Esophagus squamous epithelium (tissue), 5 donors: ENCODE measurements at places on chromosomes 6 and 20. TPM values are rescaled to one million over a fixed set of nuclear protein-coding genes. Genes with fewer than 3 reads are reported as not detected.

- no peak for DNase-seq
Observed at GRCh38 chr20:5829241-5829809, 79.1 kb downstream of the SHLD1 start.

DNA sequence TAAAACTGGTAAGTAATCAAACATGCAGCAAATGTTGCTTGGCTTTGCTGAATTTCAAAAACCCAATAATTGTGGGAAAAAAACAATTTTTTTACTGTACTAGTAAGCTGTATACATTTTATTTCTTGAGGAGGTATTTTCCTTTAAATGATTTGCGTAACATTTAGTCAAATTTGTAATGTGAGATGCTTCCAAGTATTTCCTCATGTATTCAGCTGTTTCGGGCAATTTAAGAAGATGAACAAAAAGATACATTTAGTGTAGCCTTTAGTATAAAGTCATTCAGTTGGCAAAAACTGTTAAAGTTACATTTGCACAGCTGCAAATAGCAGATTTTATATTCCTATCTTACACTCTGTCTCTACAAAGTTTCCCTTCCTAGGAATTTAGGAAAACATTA, 186.1 kb upstream of the SCGN start:
- no peak for DNase-seq

GRCh38 chr6:168606722-168607121, 165.7 kb downstream of the SMOC2 start:
- no peak for DNase-seq

DNA sequence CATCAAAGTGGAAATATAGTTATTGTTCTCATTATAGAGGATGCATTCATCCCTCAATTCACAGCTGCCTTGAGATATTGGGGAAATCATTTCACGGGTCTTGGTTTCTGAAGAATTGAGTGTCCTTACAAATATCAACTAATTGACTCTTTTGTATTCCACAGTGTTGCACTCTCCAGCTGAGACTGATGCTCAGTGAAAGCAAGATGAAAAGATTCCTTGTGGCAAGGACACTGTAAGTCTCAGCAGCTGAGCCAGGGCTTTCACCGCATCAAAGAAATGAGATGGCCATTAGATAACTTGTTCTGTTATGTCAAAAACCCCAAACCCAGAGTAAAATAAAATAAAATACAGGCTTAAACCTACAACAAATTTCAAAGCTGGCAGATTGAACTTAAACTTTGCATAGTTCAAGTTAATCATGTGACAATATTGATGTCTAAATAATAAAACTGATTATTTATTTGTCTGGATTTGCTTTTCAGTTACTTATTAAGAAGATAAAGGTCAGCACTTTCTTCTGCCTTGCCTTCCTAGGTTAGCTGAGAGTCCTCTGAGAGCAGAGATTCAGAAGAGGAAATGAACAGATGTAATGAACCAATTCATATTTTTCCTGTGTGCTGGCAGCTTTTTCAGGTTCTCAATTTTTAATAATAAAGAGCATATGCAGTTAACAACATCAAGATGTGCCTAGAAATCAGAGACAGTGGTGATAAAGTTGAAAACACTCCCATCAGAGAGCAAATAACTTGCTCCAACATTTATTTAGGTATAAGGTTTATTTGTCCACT, 82.4 kb upstream of the SMLR1 start:
- no peak for DNase-seq

- no peak for DNase-seq
Observed at GRCh38 chr6:156510242-156510641, 266.9 kb upstream of the ARID1B start.

DNA sequence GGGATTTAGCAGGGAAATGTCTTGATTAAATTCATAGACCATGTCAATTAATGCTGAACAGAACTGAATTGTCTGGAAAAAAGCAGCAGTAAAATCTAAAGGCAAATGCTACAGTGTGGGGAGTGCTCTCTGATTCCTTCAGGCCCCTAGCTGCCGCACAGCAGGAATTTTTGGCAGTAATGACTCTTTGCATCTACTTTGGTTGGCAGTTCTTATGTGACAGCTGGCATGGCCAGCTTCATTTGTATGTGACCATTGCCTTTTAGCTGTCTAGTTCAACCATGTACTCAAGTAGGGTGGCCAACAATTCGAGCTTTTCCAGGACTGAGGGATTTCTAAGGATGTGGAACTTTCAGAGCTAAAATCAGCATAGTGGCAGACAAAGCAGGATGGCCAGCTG, 499.1 kb upstream of the MAN1A1 start:
- no peak for DNase-seq

DNA sequence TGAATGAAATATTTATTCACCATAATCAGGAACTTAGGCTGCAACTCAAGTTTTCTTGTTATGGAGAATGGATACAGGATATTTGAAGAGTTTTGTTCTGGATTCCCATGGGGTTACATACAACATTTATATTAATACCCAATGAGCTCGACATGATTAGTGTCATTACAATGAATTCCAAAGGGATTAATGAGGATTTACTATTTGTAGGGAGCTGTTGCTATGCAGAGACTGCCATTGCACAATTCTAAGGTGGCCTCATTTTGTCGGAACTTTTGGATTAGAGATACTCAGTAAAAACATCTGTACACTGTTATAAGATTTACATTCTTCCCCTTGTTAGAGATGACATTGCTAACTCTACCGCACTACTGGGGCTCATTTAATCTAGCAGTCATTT, 586.8 kb upstream of the MAP3K7 start:
- no peak for DNase-seq

DNA sequence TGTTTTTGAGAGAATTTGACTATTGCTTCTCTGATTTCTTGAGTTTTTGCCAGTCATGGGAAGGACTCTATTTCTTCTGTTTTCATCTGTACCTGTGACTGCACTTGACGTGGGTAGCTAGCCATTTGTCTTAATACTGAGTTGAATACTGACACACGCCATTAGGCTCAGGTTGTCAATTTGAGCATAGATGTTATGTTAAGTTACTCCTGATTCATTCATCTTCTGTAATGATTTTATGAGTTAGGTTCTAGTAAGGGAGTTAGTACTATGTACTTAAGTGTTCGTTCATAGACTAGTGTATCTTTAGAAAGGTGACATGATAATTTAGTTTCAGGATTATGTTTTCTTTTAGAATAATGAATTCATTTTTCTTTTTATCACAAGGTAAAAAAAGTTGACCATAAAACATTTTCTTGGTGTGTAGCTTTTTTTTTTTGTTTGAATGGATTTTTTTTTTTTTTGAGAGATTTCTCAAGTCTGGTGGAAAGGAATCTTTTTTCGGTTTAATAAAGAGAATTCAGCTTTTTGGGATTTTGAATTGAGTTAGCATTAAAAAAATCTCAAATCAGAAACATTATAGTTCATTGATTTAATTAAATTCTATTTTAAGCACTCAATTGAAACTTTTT, 1.7 kb downstream of the AFDN start:
- DNase-seq, result no peak

Gene POM121L2
- not detected for total RNA-seq

DNA sequence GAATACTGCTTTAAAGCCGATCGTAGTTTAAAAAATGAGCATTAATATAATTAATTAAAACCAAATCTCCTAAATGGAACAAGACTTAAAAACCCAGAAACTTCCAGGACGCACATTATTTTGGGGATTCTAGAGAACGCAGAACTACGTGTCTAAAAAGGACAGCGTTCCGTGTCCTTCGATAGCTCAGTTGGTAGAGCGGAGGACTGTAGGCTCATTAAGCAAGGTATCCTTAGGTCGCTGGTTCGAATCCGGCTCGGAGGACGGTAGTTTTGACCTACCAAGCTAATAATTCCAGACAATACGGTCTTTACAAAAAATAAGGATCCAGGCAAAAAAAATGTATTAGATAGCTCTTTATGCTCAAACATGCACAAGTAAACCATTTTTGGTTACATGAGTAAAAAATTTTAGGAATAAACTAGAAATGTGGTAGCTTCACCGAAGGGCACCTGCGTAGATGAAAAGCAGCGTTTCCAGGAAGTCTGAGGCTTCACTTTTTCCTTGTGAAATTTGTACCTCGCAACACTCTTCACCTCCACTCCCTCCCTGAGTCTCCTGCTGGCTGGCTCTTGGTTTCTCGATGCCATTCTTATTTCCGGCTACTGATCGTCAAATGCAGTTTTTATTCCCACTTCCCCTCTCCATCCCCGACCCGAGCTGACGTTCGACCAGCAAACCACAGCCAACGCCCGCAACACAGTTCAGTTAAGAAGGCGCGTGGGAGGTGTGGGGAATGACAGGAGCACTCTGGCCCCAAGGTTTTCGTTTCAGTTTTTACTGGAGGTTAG, 19.6 kb upstream of the ABT1 start:
- DNase-seq, result no peak
